ENCODE measurements at places on chromosomes 2 and 18.

DNA sequence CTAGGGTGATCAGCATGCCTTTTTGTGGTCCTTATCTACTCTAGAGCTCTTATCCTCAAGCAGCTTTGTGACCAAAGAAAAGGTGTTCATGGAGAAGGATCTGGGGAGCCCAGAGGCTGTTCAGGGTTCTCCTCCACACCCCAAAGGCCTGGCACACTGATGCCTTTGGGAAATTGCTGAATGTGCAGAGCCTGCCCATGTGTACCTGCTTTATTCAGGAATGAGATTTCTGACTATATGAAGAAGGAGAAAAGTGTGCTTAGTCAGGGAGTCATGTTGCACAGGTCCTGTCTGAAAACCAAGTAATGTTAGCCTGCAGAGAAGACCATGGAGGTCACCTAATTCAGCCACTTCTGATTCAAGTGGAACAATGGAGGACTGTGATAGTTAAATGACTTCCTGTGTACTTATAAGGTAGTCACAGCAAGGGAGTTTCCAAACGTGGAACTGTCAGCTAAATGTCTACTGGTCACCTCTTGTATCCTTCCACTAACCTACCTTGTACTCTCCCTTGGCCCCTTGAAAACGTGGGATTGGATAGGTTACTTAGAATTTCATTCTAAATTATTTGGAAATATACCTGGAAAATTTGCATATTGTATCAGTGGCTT lies 81.3 kb downstream of the LIMS1 start:
- no peak for DNase-seq

- DNase-seq, result no peak
Observed at GRCh38 chr2:229601396-229601795, 113.0 kb downstream of the DNER start.

GRCh38 chr2:142981756-142982155 lies 104.3 kb downstream of the KYNU start:
- DNase-seq, result no peak

DNA sequence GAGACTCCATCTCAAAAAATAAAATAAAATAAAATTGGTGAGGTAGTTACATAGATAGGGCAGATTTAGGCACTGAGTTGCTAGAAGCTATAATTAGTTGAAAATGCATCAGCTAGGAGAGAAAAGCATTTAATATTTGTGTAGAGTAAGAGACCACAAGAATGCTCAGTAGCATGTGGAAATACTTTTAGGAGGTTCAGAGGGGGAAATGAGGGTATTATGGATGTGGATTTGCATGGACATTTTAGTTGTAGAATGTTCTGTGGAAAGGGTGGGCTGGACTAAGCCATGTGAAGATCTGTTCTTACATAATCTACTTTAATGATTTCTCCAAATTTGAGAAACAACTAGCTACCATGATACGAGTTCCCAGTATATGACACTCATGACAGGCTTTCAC lies 95.5 kb downstream of the ATP9B start:
- no peak for DNase-seq

DNA sequence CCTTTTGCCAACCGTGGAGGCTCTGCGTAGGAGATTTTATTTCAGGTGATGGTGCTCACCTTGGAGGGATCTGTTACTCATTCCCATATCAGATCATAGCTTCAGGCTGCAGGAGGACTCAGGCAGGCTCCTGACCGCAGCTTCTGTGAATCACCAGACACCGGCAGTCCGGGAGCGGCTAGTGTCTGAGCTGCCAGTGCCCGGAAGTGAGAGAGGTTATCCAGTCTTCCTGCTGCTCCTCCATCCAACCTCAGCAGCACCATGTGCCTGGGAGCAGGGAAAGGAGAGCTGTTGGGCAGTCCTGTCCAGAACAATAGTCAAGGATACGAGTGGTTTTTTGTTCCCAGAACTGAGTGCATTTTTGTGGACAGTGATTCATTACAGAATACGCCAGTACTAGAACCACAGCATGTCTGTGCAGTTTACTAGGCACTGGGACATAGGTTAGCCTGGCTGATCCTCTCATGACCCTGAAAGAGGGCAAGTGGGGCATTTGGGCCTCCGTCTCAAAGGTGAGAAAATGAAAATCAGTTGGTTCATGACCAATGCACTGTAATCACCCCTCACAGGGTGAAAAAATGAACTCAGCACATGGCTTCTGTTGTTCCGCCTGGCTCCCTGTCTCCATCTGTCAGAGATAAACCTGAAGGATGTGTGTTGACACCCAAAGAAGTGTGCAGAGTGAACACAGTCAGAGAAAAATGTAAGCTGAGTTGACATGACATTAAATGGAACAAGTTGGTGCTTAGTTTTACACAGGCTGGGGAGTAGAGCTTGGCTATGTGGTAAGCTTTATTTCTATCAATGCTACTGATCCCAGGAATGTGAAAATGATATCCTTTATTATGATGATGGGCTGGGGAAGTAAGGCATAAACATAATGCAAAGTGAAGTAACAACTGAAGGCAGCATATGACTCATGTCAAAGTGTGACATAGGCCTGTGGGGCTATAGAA lies 12.2 kb downstream of the FHOD3 start:
- no peak for DNase-seq

DNA sequence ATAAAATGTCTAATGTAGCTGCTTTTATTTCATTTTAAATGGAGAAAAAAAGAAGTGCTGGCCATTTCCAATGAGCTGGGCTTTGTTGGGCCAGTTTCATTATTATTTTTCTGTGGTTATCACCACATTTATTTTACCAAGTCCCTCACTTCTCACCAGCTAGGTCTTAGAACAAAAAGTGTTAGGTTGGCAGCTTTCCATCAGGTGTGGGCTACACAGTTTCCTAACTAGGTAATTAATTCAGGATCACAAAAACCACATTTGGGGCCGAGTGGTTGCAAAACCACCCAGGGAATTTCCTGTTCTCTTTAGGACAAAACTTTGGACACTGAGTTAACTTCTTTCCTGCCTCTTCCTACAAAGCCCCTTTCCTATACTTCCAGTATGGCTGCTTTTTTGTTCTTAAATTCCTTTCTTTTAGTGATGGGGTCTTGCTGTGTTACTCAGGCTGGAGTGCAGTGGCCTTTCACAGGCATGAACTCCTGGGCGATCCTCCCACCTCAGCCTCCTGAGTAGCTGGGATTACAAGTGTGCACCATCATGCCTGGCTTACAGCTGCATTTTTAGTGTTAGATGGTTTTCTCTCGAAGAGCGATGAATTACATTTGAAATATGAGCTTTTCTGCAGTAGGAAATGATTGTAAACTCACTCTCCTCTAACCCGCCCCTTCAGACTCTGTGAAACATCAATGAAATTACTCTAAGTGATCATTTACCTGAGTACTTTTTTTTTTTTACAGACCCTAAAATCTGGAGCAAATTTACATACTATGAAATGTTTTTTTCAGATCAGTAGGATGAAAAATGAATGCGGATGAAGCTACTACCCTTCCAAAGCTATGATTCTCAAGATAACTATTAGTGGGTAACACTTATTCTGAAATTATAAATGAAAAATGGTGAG lies 2.6 kb upstream of the ZFP36L2 start:
- no peak for DNase-seq

- no peak for DNase-seq
Observed at GRCh38 chr2:172655091-172655837, 80.4 kb upstream of the RAPGEF4 start.

GRCh38 chr2:159317392-159318088 lies 31.0 kb upstream of the WDSUB1 start:
- DNase-seq, result no peak

- DNase-seq, result no peak
Observed at GRCh38 chr2:190387422-190387821, 20.7 kb upstream of the MFSD6 start.

GRCh38 chr18:49514577-49514976 lies 27.5 kb upstream of the C18orf32 start:
- DNase-seq, result no peak

- DNase-seq, result no peak
Observed at GRCh38 chr2:176934869-176935415, 277.7 kb upstream of the HNRNPA3 start.

GRCh38 chr2:158041400-158041799 lies 60.3 kb upstream of the UPP2 start:
- DNase-seq, result no peak

DNA sequence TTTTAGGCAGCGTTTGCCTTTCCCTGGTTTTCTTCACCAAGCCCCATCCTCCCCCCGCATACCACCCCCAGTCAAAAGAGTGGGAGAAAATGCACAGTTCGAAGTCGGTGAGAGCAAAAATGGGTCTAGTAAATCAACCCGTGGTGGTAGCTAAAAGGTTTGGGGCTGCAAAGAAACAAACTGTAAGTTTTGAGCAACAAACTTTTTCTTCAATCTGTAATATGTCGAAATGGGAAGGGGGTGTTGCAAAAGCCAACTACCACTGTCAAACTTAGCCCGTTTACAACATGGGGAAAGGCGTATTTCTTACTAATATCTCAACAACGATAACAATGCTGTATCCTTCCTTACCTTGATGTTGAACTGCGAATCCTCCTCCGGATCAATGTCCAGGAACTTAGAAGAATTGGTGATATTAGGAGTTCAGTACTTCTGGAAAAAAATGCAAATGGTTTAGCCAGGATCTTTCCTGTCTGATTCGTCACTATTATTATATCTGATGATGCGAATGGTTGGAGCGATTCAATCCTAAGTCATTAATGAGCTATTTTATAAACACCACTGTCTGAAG lies 2.4 kb upstream of the SATB2 start:
- no peak for DNase-seq

DNA sequence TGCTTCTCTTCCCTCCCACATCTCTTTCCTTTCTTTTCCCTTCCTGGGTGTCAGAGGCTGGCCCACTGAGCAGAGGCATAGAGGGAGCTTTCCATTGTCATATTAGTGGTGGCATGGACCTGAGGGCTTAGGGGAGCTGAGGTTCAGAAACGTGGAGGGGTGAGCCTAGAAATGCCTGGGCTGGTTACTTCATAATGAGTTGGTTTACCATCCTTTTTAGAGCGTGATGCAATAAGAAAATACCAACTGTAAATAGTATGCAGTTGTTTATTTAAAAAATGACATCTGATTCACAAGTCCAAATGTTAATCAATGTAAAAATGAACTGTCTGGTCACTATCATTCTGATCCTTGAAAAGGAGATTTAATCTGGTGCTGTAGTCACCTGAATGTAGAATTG lies 46.3 kb downstream of the MYO1B start:
- DNase-seq, result no peak

- no peak for DNase-seq
Observed at GRCh38 chr2:53827398-53828175, 32.2 kb downstream of the GPR75 start.

GRCh38 chr2:29024882-29025430 lies 43.9 kb downstream of the TOGARAM2 start:
- DNase-seq, result no peak

DNA sequence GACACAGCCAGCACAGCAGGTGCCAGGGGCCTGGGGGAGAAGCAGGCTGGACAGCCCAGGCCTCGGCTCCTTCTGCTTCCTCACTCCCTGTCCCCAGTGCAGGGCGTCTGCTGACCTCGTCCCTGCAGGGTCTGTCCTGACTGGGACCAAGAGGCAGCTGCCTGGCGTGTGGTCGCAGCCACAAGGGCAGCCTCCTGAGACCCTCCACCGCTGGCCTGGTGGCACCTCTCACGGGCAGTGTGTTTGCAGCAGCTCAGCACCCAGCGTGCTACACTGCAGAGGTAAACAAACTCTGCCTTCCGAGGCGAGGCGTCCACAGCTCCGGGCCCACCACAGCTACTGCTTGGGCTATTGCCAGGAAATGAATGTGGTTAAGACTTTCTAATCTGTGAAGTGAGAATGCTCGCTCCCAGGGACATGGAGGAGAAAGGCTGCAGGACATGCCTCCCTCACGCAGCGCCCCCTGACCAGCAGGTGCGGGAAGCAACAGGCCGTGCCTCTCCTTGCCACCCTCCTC lies 46.1 kb upstream of the HPCAL1 start:
- no peak for DNase-seq

GRCh38 chr2:152154462-152154861 lies 21.1 kb downstream of the STAM2 start:
- DNase-seq, result no peak

DNA sequence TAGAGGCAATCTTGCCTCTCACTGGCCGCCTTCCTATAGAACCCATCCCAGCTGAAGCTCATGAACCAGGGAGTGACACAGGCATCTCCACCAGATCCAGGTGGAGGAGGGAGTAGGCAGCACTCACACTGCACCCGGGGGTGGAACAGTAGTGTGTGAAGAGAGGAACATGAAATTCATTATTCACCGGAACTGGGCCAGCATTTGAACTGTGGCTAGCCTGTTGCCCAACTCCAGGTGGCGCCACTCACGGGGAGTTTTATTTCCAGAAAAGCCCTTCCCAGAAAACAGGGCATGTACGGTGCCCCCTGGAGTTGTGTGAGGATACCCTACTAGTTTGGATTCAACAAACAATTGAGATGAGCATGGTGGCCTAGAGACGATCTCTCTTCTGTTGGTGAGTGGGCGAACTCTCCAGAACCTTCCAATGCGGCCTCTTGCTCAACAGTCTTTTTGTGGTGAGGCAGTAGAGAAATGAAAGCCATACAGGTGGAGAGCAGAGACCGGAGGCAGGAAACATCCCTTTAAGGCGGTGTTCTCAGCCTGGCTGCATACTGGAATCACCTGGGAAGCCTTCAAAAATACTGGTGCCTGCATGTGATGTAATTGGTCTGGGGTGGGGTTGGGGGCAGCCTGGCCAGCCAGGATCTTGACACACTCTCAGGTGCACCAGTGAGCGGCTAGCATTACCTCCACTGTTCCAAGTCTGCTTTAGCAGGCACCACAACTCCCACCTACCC lies 73.5 kb upstream of the NEDD4L start:
- no peak for DNase-seq

GRCh38 chr18:26717123-26717719 lies 148.3 kb downstream of the AQP4 start:
- DNase-seq, result no peak

DNA sequence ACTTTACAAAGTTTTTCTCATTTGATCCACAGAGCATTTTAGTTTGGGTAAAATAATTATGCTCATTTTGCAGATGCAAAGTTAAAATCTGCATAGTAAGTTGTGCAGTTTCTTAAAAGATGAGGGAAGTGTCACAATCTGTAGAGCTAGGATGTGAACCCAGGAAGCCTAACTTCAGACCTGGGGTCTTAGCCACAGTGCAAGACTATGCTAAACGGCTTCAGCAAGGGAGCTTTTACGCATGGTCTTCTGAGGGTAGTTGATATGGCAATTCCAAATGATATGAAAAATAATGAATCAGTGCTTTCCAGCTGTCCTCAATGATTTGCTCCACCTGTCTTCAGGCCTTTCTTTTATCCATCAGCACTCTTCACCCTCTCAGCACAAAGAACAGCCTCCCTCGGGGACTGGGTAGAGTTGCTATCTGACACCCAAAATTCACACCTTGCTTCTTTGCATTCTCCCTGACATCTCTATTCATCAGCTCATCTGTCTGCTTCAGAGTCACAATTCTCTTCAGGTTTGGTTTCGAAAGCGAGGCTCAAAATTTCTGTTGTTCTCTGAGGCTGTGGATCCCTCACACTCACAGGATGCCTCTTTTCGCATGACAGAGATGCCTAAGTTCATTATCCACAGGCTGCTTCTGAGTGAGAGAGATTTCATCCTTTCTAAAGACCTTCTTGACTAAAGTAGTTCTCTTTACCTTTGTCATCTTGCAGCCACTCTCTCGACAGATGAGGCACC lies 302.5 kb downstream of the NRXN1 start:
- DNase-seq, result no peak
